ENCODE measurements at places on chromosomes 6 and 20. TPM values are rescaled to one million over a fixed set of nuclear protein-coding genes. Genes with fewer than 3 reads are reported as not detected.

GRCh38 chr6:115706981-115707380 lies 353.7 kb downstream of the FRK start:
- DNase-seq, result no peak

DNA sequence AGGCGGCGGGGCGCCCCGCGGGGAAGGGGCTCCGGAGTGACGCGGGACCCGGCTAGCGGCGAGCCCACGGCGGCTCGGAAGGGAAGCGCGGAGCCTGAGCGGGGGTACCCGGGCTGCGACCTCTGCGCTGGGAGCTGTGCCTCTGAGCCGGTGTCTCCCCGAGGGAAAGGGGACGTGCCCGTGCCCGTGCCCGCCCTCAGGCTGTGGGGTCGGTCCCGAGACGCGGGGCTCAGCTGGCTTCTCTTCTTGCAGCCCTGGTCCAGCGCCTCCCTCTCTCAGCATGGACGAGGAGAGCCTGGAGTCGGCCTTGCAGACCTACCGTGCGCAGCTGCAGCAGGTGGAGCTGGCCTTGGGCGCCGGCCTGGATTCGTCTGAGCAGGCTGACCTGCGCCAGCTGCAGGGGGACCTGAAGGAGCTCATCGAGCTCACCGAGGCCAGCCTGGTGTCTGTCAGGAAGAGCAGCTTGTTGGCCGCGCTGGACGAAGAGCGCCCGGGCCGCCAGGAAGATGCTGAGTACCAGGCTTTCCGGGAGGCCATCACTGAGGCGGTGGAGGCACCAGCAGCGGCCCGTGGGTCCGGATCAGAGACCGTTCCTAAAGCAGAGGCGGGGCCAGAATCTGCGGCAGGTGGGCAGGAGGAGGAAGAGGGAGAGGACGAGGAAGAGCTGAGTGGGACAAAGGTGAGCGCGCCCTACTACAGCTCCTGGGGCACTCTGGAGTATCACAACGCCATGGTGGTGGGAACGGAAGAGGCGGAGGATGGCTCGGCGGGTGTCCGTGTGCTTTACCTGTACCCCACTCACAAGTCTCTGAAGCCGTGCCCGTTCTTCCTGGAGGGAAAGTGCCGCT lies 686 bp downstream of the ZGPAT start:
- DNase-seq, result no peak

ETV7 gene
- total RNA-seq, result 4.6 TPM

EBF4 gene
- 7.5 TPM for total RNA-seq

GRCh38 chr20:17499041-17499440 lies 32.1 kb downstream of the BFSP1 start:
- DNase-seq, result no peak

DNA sequence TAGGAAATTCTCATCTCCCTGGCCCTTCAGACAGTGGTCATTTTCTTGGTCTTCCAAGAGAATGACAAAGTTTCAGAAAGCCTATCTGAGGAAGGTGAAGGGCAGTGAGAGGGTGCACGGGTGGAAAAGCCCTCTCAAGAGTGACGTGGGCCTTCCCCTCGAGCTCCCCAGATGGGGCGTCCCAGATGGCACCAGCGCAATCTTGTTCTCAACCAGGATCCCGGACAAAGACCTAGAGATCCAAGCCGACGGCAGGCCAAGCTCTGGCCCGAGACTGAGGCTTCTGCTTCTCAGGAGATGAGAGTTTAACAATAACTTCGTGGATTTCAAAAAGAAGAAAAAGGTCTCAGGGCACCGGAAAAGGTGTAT lies 797 bp upstream of the ZNF133 start:
- DNase-seq, result no peak

All from omental fat pad (tissue), 4 donors.